ENCODE measurements at places on chromosomes 11 and 22.

- DNase-seq, result no peak
These were observed 248.1 kb downstream of the OPCML start for GRCh38 chr11:133284156-133284555.

GRCh38 chr11:749731-750130 is 2.5 kb downstream of the TALDO1 start:
- no peak for DNase-seq

DNA sequence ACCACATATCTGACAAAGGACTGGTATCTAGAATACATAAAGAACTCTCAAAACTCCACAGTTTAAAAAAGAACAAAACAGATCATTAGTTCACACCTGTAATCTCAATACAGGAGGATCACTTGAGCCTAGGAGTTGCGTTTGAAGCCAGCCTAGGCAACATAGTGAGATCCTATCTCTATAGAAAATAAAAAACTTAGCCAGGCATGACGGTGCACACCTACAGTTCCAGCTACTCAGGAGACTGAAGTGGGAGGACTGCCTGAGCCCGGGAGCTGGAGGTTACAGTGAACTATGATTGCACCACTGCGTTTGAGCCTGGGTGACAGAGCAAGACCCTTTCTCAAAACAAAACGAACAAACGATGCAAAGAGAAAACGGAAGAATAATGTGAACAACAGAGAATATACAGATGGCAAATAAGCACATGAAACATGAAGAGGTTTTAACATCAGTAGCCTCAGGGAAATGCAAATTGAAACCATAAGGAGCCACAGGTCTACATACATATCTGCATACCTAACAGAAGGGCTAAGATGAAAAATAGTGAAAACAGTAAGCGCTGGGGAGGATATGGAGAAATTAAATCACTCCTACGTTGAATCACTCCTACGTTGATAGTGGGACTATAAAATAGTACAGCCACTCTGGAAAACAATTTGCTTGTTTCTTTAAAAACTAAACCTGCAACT is 70.7 kb downstream of the DGCR2 start:
- no peak for DNase-seq

DNA sequence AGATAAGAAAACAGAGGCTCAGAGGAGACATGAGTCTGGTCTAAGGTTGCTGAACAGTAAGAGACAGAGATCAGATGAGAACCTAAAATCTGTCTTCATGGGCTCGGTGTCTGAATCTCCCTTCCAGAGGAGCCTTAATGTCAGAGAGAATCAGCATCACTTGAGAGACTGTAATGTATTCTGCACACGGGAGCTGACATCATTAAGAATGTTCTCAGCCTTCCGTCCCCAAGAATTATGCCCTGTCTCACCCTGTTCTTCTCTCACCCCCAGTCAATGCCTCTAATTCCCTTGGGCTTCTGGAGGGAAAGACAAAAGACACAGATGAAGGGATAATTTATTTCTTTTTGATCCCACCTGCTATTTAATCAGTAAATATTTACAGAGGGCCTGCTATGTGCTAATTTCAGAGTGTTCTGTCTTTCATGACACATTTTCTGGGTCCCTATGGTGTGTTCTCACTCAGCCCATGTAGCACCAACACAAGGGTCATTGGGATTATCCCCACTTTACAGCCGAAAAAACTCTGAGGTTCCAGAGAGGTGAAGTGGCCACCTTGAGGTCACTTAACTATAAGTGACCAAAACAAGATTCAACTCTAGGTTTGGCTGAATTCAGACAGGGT is 61.8 kb downstream of the CD82 start:
- DNase-seq, result no peak

GRCh38 chr11:58637371-58637770 is 14.9 kb downstream of the CNTF start:
- DNase-seq, result no peak

DNA sequence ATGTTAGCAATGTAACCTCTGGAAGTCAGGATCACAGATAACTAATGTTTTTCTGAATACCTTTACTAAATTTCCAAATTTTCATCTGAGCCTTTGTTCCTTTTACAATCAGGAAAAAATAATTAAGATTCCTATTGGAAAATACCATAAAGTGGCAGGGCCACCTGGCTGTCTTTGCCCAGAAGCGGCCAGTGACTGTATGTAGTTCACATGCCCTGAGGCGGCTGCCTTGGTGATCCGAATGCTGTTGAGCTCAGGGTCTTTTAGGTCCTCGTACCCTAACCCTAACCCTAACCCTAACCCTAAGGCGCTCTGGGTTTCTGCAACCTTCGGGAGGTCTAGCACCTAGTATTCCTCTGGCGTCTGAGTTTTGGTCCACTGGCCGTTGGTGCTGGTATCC is 8.5 kb upstream of the ARFGAP3 start:
- no peak for DNase-seq

Measured in dermis blood vessel endothelial cell (primary cell).